ENCODE measurements at places on chromosomes 13 and 19.
A peak's percentile ranks its signal among the peaks of the same experiment; 100 is the strongest.

- no peak for DNase-seq
Observed at GRCh38 chr13:100399455-100399854, 189.1 kb downstream of the GGACT start.

GRCh38 chr13:91119643-91120042 is 227.8 kb upstream of the MIR17HG start:
- DNase-seq = no peak

DNA sequence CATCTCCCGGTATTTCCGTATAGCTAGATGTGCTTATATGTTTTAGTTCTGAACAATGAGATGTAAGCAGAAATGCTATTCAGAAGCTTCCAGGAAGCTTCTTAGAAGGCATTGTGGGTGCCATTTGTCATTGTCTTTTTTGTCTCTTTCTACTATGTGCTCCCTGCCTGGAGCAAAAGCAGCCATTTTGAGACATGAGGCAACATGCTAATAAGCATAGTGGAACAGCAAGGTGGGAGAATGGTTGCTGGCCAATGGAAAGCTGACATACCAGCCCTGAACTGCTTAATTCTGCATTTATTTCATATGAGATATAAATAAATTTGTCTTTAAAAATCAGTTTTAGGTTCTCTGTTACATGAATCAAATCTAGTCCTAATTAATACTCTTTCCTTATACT is 299.7 kb downstream of the LMO7 start:
- no peak for DNase-seq

DNA sequence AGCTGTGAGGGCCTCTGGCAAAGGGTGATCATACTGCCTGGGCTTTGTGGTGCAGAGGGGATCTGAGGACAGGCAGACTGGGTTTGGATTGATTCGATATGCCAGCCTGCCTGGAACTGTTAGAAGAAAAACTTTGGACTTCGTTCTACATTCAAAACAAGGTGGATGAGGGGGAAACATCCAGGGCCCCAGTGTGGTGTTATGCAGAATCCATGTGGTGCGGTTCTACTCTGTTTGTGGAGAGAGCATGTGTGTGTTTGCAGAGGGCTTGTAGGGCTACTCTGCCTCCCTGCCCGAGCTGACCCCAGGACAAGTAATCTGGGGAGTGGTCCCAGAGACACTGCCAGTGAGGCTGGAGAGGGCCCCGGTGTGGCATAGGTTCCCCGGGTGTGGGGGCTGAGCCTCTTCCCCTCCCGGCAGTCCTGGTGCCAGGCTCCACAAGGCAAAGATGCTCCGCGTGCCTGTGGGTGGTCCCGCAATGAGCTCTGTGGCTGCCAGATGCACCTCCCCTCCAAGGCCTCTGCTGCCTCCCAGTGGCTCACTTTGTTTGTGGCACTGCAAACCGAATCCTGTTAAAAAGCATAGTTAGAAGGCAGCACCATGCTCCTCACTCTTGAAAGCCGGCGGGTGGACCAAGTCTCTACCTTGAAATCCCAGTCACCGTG is 22.3 kb upstream of the TFDP1 start:
- peak; percentile 35 for DNase-seq

- DNase-seq = no peak
Observed at GRCh38 chr13:85976242-85976641, 177.0 kb upstream of the SLITRK6 start.

GRCh38 chr19:51410950-51411748 is 6.3 kb downstream of the SIGLEC10 start:
- no peak for DNase-seq

DNA sequence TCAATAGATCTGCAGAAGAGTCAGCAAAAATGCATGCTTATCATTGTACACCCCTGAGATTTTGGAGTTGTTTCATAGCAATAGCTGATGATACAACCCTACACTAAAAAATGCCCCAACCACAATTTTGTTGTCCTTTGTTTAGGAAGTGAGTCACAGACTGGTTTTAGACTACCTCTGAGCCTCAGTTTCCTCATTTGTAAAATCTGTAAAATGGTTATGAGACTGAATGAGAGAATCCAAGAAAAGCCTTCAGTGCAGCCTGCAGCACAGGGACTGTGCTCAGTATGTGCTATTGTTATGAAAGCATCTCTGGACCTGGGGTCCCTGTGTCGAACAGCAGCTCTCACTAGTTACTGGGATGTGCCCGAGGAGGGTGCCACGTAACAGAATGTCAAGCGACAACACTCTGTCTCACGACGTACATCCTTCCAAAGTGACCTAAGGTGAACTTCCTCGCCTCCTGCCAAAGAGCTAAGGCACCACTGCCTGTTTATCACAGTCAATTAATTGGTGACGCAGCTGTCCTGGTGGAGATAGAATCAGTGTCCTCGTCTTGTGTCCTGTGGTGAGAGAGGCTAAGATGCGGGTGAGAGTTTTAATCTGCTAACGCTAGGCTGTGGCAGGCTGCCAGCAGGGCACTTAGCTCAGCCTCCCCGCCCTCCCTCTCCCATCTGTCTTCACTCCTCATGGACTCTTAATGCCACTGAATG is 18.1 kb downstream of the DHRS12 start:
- DNase-seq = peak; percentile 82

- DNase-seq = no peak
Observed at GRCh38 chr13:52975161-52975560, 53.5 kb upstream of the OLFM4 start.

DNA sequence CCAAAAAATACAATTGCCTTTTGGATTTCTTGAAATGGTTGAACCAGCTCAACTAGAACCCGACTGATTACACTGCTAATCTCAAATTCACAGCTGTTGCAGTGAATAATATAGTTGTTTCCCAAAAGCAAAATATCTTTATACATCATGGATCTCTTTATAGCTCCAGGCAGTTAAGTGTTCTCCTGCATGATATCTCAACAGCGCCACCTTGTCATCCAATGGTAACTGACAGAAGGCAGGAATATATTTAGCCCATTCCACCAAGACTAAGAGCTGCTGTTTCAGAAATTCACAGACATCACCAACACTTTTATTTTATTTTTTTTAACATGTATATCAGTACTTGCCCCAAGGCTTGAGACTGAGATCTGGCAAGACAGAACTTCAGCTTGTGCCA is 1141.0 kb upstream of the PRR20A start:
- no peak for DNase-seq

DNA sequence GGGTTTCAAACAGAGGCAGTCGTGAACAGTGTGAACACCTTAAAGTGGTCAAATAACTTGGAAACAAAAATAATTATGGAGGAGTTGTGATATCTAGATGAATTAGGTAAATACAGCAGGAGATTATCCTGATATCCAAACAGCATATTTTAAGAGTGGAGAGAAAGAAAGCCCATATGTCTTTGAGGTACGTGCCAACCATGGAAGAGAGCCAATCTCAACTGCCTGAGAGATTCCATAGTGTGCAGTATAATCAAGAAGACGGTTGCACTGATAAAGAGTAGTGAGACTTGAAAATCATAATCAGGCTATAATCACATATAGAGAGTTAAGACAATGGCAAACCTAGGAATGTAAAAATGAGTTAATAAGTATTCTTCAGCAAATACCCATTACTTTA is 472.8 kb upstream of the SLITRK5 start:
- no peak for DNase-seq

DNA sequence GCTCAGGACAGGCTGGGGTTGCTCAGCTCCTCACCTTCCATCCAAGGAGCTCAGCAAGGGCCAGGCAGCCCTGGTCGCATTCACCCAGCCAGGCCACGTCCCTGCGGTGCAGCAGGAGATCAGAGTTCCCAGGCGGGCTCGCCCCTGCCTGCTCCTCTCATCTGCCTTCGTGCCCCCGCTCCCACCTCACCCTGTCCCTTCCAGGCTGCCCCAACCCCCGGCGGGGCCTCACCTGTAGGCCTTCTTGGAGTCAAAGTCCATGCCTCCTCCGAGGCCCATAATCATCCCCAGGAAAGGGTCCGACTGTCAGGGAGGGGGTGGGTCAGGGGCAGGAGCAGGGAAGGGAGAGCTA is 1.3 kb upstream of the RINL start:
- DNase-seq = no peak

GRCh38 chr13:110397436-110398115 is 90.5 kb downstream of the COL4A2 start:
- no peak for DNase-seq

DNA sequence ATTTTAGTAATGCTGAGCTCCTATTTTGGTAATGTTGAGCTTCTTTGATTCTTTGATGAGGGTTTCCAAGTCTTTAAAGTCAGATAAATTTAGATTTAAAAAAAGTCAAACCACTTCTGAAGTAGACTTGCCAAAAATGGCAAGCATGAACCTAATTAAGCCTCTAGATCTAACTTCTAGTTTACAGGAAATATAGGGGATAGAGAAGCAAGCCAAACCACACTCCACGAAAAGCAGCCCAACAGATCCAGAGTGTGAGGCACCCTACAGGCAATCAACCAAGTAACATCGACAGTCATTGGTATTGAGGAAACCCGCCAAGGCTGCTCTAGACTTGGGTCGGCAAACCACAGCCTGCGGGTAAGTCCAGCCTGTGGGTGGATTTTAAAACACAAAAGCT is 3.7 kb downstream of the GGACT start:
- no peak for DNase-seq

GRCh38 chr13:49681842-49682435 is 9.3 kb downstream of the EBPL start:
- no peak for DNase-seq

GRCh38 chr13:23384111-23384510 is 49.4 kb downstream of the SACS start:
- DNase-seq = no peak

GRCh38 chr19:3041761-3042620 is 12.9 kb upstream of the TLE2 start:
- no peak for DNase-seq

GRCh38 chr19:13790354-13790753 is 4.9 kb upstream of the ZSWIM4 start:
- no peak for DNase-seq

- no peak for DNase-seq
Observed at GRCh38 chr13:113544071-113544891, 40.3 kb upstream of the TFDP1 start.

DNA sequence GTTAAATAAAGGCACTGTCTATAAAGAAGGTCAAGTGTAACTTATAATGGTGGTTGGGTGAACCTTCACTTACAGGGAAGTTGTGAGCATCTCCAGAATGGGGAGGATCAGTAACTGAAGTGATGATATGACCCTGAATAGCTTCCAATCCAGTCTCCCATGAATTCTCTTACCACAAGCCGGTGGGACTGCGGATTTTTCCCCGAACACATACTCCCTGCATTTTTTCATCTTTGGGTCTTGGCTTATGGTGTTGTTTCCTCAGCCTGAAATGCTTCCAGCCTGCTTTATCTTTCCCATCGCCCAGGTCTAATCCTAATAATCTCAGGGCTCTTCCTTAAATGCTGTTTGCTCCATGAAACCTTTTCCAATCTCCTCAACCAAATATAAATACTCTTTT is 2.0 kb upstream of the CSNK1A1L start:
- DNase-seq = no peak

- DNase-seq = no peak
Observed at GRCh38 chr13:99281811-99282263, 23.7 kb upstream of the GPR18 start.

GRCh38 chr19:30004403-30004802 is 62.4 kb downstream of the URI1 start:
- no peak for DNase-seq

DNA sequence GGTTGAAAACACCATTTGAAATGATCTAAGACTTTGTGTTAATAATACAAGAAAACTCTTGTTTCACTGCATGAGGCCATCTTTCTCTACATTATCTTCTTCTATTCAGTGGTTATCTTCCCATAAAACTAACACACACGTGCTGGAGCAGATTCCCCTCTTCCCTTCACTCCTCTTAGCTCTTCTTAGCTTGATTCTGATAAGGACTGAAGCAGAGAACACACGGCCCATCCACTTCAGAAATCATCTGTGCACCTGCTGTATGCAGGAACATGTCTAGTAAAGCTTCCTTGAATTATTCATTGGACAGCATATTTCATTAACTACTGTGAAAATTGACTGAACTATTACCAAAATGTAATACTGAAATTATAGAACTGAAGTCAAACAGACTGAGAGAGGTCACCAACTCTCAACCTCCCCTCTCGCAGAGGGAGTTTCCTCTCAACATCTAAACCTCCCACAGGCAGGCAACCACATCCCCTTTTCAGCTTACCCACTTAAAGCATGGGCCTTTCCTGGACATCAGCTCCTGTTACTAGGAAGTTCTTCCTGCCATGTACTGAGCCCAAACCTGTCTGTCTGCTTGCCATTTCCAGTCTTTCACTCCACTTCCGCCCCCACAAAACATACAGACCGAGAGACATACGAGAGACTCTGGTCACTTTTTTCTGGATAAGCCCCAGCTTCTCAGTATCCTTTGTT is 113.9 kb downstream of the CRYL1 start:
- DNase-seq = no peak

DNA sequence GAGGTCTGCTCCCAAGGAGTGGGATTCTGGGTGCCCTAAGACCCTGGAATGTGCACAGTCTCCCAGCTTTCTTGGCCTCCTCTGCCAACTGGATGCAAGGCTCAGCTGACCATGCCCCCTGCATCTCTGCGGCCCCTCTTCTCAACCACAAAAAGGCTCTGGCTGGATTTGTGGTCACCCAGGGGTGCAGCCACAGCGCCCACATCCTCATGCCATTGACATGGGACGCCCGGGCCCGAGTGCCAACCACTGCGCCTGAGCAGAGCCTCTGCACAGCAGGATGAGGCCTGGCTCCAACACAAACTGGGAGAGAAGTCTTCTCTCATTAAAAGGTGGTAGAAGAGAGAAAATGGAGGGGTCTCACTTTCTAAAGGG is 103.5 kb downstream of the FOXO1 start:
- DNase-seq = no peak

DNA sequence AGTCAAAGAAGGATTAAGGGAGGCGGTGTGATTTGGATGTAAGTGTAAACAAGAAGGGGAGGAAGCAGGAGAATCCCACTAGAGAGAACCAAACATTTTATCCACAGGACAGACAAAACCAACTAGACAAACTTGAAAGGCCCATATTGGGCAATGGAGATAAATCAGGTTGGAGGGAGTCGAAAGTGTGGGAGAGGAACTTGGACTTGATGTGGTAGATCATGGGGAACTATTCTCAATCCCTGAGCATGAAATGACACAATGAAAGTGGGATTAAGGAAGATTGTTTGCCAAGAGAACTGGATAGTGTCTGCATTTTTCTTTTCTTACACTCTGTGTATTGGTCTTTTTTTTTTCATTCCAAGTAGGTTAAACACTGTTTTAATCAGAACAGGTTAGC is 17.9 kb downstream of the GPR183 start:
- no peak for DNase-seq

GRCh38 chr19:10644260-10645007 is 9.7 kb upstream of the ILF3 start:
- peak; percentile 89 for DNase-seq
